WERI-Rb-1 (cell line): ENCODE measurements at places on chromosomes 3 and 15.
A peak's percentile ranks its signal among the peaks of the same experiment; 100 is the strongest.

DNA sequence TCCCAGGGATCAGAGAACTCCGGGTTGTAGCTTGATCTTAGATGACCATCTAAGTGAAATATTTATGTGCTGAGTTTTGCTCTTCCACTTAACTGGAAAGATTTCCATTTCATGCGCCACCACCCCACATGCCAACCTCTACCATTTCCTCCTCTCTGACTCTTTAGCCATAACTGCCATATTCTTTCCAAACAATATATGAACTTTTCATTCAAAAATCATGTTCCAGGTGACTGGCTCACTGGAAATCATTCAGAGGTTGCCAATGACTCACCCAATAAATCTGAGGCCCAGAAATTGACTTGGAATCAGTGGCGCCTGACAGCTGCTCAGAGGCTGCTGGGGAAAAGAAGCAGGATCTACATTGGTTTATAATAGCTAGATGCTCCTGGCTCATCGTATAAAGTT is 31.6 kb upstream of the FAM174B start:
- DNase-seq: no peak

GRCh38 chr3:113628316-113628715 is 68.1 kb downstream of the USF3 start:
- DNase-seq: no peak

GRCh38 chr3:16229681-16230080 is 35.1 kb downstream of the DPH3 start:
- DNase-seq: no peak

- no peak for DNase-seq
Measured at GRCh38 chr3:107394502-107394901, 17.3 kb downstream of the CCDC54 start.

GRCh38 chr3:171788546-171789351 is 21.5 kb downstream of the PLD1 start:
- DNase-seq: no peak

DNA sequence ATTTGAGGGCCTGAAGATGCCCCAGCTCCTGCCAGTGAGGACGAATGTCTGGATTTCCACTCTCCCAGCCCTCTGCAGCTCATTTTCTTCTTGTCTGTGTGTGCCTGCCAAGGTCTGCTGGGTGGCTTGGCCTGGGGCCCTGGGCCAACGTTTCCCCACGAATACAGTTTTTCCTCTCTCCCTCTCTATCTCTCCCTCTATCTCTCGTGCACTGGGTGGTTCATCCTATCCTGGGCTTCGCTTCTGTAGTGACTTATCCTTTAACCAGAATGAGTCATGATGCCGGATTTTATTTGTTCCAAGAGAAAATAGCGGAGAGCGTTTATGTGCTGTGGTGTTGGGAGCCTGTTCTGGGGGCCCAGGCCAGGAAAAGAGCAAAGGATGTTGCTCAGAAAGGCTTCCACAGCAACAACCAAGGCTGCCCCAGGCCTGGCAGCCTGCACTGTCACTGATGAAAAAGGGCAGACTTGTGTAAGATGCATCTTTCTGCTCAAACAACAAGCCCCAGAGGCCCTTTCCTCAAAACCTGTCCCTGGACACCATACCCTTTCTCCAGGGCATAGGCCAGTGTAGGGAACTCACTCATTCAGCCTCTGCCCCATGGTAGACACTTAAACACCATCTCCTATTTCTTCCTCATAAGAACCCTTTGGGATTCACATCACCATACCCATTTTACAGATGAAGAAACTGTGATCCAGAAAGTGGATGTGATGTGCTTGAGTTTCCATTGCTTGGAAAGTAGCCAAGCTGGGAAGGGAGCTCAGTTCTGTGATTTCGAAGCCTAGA is 47.3 kb downstream of the ITGA11 start:
- no peak for DNase-seq

DNA sequence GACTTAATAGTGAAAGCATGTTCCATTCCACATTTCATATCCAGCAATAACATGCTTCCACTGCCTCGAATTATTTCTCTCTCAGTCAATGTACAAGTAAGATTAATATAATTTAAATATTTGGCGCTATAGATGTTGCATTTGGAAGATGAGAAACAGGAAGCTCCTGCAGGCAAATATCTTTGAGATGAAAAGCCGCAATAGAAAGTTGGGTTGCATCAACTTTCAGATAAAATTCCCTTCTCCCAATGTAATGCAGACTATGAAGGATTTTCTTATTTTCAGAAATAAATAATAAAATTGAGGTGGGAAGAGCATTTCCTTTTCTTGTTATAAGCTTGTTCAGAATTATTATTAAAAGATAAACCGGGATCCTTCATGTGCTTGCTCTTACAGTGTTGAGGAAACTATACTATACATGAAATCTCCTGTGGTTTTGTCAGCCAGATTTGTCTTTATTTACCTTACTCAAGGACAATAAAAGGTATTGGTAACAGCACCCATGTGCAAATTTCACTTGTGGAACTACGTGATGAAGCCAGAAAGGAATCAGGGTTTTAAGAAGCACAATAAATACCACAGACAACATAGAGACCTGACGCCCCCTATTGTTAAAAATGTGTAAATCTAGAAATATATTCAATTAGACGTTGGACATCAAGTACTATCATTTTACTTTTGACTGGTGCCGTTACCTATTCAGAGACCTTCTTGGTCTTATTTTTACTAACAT is 307.0 kb downstream of the ARPP21 start:
- no peak for DNase-seq

DNA sequence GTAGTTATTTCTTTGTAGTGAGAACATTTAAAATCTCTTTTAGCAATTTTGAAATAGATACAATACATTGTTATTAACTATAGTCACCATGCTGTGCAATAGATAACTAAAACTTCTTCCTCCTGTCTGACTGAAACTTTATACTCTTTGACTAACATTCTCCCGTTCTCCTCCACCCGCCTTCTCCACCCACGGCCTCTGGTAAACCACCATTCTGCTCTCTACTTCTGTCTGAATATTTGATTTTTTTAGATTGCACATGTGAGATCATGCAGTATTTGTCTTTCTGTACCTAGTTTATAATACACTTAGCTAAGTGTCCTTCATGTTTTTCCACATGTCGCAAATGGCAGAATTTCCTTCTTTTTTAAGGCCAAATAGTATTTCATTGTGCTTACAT is 72.8 kb upstream of the RBM5 start:
- no peak for DNase-seq

DNA sequence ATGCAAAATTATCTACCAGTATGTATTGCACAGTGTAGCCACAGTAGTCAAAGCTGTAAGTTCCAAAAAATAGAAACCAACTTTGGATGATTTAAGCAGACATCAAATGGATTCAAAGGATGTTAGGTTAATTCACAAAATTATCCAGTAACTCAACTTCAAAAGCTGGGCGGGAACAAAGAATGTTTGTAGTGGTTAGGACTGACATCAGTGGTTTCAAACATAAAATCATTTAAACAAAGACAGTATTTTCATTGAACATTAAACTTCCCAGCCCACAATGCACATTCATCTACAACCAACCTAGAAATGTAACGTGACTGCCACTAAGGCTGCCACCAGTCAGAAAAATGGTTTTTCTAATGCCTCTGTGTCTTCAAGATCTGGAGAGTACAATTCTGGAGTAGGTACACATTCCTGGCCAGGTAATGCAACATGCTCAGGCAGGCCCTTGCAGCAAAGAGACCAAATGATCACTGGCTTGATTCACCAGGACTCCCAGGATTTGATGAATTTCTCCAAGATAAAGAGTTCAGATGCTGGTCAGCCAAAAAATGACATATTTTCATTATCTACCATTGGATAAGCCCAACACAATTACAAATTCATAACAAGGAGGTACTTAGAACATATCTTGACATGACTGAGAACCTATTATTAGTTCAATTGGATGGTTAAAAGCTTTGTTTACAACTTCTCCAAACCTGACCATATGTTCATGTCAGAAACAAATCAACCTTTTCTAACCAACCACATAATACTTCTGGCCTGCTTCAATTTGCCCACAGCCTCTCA is 189.8 kb upstream of the CNTN4 start:
- no peak for DNase-seq

- DNase-seq: no peak
Measured at GRCh38 chr3:131735116-131735515, 232.3 kb upstream of the MRPL3 start.

- DNase-seq: no peak
Measured at GRCh38 chr15:29566914-29567313, 255.4 kb downstream of the TJP1 start.

DNA sequence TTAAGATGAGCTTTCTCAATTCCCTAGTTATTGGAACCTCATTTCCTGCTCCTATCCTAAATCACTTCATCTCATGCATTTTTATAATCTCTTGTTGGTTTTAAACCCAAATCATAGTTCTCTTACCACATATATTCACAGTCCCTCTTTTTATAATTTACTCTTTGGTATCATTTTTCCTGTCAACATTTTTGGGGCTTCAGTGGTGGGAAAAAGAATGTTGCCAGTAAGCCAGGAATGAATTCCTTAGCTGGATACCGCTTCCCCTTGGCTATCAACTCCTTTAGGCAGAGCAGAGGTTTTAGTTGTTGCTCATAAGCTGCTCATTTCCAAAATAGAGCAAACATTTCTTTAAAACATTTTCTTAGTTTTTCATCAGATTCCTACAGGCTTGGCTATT is 112.3 kb downstream of the GALK2 start:
- DNase-seq: no peak

GRCh38 chr3:15064299-15064834 is 748 bp downstream of the MRPS25 start:
- peak; percentile 22 for DNase-seq

DNA sequence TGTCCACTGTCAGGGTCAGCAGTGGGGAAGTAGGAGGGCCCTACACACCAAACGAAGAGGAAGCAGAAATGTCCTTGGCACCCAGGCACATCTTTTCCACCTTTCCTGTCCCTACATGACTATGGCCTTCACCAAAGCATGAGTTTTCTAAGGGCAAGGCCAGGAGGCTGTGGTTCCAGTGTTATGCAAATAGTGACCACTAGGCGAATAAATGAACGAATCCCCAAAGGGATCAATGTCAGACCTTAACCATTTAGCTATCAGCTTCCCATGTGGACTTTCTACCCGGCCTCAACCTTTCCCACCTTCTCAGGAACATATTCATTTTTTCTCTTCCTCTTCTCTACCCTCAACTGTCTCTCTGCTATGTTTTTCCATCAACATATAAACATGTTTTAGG is 63.1 kb downstream of the NTRK3 start:
- DNase-seq: no peak

- no peak for DNase-seq
Measured at GRCh38 chr15:58923696-58924300, 9.7 kb downstream of the SLTM start.

GRCh38 chr3:69092030-69092516 is 7.3 kb downstream of the ARL6IP5 start:
- no peak for DNase-seq

DNA sequence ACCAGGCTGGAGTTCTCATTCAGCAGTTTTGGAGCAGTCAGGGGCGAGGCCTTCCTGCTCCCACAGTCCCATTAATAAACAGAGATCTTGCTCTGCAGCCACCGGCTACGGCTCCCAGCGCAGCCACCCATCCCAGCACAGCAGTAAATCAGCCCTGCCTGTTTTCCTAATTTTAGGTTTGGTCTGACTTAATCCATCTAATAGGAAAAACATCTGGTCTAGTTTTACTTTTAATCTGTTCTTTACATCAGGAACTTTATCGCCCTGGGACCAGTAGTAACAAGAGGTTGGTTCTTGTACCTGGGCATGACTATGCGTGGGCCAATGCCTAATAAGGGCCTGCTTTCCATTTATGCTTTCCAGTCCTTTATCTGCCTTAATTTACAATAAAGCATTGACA is 264.0 kb upstream of the DPH6 start:
- DNase-seq: no peak

DNA sequence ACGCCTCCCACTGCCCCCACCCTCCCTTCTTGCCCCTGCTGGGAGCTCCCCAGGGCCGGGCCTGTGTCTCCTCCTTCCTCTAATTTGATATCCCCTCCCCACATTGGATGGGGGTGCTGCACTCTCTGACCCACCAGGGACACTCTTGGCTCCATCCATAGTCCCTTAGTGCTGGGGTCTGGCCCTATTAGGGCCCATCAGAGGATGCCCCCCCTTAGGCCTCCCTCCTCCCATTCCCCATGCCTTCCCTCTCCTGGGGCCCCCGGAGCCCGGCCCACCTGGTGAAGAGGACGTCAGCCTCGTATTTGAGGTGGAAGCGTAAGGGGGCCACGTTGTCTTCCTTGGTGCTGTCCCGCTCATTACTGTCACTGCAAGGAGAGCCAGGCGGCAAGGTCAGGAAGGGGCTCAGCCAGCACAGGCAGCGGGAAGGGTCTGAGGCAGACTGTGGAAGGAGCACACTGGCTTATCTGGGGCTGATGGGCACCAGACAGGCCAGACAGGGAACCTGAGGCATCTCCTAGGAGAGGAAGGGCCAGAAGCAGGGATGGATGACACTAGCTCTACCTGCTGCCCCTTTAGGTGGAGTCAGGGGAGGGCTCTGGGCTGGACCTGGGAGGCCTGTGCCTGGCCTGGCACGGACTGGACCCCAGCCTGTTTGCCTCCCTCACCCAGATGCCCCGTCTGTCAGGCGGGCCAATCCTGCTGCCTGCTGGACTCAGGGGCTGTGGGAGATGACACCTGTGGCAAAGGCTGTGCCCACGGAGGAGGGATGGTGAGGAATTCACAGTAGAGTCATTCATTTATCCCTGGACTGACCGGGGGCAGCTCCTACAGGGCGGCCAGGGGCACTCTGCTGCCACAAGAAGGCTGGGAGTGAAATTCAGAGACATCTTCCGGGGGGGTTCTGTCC is 36.2 kb downstream of the FEM1B start:
- DNase-seq: no peak

GRCh38 chr3:48662753-48663488 is at the start of gene CELSR3:
Gene CELSR3 (minus strand): TSS chr3:48662886. CDS start chr3:48662634, 252 bp downstream.
- DNase-seq: peak; percentile 90

- DNase-seq: no peak
Measured at GRCh38 chr15:68553314-68553993, 25.3 kb upstream of the CORO2B start.

DNA sequence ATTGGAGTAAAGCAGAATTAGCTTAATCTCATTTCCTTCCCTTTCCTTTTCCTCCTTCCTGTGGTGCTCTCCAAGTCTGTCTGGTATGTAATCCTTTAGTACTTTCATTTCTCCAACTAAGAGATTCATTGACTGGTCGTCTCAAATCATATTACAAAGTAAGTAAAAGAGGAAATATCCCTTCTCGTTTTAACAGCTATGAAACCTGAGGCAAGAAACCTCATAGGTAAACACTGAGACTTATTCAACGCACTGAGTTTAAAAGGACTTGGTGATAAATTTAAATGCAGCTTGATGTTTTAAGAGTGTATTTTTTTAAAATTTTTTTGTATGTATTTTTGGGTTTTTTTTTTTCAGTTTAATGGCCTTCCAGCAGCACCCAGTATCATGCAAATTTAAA is 117.2 kb upstream of the LRRC3B start:
- no peak for DNase-seq

- no peak for DNase-seq
Measured at GRCh38 chr3:87136066-87136596, 91.0 kb upstream of the CHMP2B start.

- no peak for DNase-seq
Measured at GRCh38 chr15:62624547-62625378, 417.8 kb upstream of the TPM1 start.

- no peak for DNase-seq
Measured at GRCh38 chr15:75037685-75038084, 14.3 kb downstream of the PPCDC start.
